ENCODE measurements at places on chromosomes 1 and 21. TPM values are rescaled to one million over a fixed set of nuclear protein-coding genes. Genes with fewer than 3 reads are reported as not detected.

The SPATA17 gene
- 3.2 TPM for total RNA-seq

The LCE2B gene
- total RNA-seq: not detected

- DNase-seq: no peak
These were observed 16.1 kb upstream of the NTNG1 start for GRCh38 chr1:107124694-107125093.

DNA sequence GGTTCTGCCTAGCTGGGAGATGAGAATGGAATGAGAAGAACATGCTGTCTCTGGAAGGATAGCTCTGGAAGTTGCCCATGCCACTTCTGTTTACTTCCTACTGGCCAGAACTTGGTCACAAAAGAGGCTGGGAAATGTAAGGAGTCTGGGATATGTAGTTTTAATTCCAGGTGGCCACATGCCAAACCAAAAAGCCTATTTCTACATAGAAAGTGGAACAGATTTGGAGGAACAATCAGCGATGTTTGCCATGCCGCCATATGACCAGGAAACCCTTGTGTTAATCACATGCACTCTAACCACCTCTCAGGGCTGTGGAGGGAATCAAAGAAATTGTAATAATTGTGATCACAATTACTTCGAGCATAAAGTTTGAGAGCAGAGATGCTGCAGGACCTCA is 10.0 kb upstream of the OLIG2 start:
- no peak for DNase-seq

DNA sequence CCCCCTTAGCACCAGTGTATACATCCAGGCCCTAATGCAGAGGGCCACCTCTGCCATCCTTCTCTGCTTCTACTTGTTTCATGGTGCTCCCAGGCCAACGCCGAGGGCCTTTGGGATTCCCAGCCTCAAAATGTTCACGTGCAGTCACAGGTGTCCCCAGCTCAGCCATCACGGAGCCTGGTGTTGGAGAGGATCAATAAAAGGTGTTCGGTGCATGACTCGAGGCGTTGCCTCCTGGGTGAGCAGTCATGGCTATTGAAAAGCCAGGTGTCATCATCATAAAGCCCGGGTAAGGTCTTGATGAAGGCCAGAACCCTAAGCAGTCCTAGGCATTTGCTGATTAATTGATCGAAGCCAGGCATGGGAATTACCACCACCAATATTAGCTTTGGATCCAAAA is 76.1 kb downstream of the ABCA4 start:
- no peak for DNase-seq

- DNase-seq: no peak
These were observed 1.4 kb upstream of the EVI5 start for GRCh38 chr1:92786111-92786901.
